Bronchus fibroblast of lung (primary cell): ENCODE measurements at places on chromosomes 5 and 9. TPM values are rescaled to one million over a fixed set of nuclear protein-coding genes. Genes with fewer than 3 reads are reported as not detected.

Gene CORO2A
- 1.5 and 2.1 TPM in 2 replicates for total RNA-seq

Gene NCS1
- total RNA-seq = 32.1 and 32.4 TPM in 2 replicates

Gene INSL6
- total RNA-seq = not detected in 2 replicates

Gene CKMT2
- 1.0 TPM in 1 of 2 replicates, not detected in the other for total RNA-seq
